Nephron progenitor cell (in vitro differentiated cells): ENCODE measurements at places on chromosomes 7 and 10.
A peak's percentile ranks its signal among the peaks of the same experiment; 100 is the strongest.

GRCh38 chr7:92808006-92808405, 28.4 kb downstream of the CDK6 start:
- no peak for DNase-seq

- DNase-seq = peak; percentile 77
Measured at GRCh38 chr7:101308245-101309085, 13.1 kb downstream of the IFT22 start.

DNA sequence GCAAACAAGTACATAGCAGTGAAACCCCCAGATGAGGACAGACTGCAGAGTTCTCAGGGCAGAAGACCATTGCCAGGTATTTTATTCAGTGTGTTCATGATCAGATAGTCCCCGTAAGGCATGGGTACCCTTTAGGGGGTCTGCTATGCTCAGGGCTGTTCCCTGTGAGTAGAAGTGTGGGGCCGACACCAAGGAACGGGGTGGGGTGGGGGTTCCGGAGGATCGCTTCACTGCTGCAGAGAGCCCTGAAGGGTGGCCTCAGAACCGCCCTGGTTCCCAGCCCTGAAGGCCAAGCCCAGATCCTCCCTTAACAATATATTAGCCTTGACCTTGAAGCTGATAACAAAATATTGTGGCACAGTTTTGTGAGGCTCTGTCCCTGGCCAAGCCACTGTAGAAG, 89.6 kb downstream of the ACTR3B start:
- DNase-seq = no peak

- no peak for DNase-seq
Measured at GRCh38 chr10:113425541-113425951, 127.3 kb upstream of the HABP2 start.

DNA sequence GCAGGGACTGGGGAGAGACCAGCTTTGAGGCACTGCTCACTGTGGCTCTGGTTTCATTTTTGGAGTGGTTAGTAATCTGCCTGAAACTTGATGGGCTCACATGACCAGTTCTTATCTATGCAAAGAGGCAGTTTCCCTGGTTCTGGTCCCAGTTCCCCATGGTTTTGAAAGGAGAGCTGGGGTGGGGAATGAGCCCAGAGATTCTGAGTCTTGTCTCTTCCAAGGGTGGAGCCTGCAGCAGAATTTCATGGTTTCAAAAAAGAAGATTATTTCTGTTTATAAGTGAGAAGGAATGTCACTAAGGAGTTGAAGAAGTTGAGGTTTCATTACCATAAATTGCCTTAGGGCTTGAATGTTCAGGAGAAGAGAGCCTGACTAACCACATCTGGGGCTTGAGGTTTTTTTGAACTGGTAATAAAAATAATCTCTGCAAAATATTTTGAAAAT, 190.2 kb upstream of the HABP2 start:
- no peak for DNase-seq

DNA sequence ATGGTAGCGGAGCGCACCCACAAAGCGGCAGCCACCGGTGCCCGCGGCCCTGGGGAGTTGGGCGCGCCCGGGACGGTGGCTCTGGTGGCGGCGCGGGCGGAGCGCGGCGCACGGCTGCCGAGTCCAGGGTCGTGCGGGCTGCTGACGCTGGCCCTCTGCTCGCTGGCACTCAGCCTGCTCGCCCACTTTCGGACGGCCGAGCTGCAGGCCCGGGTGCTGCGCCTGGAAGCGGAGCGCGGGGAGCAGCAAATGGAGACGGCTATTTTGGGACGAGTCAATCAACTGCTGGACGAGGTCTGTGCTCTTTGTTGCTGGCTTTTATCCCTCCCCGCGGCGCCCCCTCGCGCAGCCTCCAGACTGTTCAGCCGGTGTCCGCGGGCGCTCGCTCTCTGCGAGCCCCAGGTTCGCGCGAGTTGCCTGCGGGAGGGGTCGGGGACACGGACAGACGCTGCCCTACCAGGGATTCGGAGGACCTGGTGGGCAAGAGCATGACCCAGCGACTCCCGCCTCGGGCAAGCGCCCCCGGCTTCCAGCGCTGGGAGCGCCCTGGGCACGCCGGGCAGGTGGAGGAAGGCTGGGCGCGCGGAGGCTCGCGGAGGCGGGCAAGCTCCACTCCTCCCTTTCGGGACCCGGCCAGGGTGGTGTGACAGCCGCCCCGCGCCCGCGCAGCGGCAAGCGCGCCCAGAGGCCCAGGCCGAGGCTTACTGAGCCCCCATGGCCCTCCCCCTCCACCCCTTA, 887 bp downstream of the COL13A1 start:
- DNase-seq = peak; percentile 72

DNA sequence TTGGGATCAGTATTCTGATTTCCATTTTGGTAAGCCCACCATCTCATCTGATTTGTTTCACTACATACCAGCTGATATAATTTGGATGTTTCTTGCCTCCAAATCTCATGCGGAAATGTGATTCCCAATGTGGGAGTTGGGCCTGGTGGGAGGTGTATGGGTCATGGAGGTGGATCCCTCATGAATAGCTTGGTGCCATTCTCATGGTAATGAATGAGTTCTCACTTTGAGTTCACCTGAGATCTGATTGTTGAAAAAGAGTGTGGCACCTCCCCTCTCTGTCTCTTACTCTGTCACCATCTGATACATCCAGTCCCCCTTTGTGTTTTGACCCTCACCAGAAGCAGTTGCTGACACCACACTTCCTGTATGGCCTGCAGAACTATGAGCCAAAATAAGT, 347.3 kb downstream of the ARL4A start:
- DNase-seq = no peak

DNA sequence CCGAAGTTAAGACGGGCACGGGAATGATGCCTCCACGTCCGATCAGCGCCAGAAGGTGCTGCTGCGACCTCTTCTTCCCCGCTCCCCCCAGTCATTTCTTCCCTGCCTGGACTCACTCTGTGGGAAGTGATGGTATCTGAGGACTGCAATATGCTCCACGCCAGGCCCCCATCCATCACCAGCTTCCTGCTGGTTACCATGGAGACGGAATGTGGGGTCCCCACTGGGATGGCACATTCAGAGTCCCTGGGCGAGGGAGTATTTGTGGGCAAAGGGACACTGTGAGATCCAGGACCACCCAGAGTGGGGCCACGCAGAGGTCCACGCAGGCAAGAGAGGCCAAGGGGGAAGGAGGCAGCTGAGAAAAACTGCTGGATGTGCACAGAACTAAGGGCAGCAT, 39.7 kb downstream of the CARD11 start:
- no peak for DNase-seq

GRCh38 chr7:91266689-91267090, 2.5 kb downstream of the FZD1 start:
- DNase-seq = peak; percentile 19

- DNase-seq = no peak
Measured at GRCh38 chr10:45429790-45430189, 55.8 kb downstream of the ALOX5 start.

DNA sequence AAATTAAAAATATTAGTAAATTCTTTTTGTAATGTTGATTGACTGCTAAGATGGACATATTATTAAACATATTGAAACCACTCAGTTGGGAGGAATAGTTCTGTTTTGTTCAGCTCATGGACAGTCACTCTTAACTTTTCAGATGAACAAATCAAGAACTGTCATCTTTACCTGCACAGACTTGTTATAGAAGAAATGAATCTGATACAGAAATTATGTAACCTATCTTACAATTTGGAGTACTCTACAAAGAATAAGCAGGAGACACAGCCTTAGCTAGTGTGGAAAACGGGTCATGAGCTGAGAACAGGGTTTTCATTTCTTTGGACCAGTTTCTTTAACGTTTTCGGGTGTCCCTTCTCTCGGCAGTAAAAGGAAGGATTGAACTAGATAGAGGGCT, 1.2 kb upstream of the ANLN start:
- no peak for DNase-seq

DNA sequence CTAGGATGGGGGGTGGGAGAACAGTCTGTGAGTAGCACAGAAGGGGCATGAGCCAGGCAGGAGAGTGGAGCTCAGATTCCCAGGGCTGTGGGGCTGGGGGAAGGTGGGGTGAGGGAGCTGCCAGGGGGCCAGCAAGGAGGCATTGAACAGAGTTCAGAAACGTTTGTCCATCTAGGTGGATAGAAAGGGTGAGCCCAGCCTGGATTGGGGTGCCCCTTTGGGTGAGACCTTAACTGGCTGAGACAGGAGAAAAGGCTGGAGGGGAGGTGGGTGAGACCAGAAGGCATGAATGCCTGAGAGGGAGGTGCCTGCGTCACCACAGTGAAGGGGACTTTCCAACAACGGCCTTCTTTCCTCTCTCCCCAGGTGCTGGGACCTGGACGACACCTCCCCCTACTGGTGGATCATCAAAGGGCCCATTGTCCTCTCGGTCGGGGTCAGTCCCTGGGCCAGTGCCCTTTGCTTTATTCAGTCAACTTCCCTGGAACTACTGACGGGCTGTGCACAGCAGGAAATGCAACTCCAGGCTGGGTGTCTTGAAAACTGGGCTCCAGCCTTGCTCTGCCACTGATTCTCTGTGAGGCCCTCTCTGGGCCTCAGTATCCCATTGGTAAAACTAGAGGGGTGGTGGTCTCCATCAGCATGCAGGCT, 11.0 kb downstream of the GHRHR start:
- DNase-seq = peak; percentile 73

GRCh38 chr10:121442086-121442935, 155.9 kb downstream of the FGFR2 start:
- DNase-seq = no peak

DNA sequence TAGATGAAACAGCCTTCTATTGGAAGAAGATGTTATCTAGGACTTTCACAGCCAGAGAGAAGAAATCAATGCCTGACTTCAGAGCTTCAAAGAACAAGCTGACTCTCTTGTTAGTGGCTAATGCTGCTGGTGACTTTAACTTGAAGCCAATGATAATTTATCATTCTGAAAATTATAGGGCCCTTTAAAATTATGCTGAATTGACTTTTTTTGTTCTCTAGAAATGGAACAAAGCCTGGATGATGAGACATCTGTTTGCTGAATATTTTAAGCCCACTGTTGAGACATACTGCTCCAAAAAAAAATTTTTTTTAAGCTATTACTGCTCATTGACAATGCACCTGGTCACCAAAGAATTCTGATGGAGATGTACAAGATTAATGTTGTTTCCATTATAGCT, 189.2 kb downstream of the MBL2 start:
- no peak for DNase-seq

- DNase-seq = no peak
Measured at GRCh38 chr10:105195831-105196230, 554.7 kb downstream of the SORCS3 start.

DNA sequence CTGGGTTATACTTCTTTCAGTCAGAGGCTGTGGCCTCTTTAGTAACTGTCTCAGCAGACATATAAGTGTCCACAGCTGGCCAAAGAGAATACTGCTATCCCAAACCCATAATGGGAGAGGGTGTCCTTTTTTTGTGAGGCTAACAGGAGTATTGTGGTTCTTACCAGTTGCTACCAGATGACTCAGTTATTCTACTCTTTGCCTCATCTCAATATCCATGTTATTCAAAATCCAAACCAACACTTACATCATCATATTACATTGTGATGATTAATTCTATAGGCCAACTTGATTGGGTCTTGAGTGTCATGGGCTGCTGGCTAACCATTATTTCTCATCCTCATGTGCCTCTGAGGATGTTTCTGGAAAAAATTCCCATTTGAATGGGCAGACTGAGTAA, 120.9 kb downstream of the TMEM168 start:
- DNase-seq = no peak

DNA sequence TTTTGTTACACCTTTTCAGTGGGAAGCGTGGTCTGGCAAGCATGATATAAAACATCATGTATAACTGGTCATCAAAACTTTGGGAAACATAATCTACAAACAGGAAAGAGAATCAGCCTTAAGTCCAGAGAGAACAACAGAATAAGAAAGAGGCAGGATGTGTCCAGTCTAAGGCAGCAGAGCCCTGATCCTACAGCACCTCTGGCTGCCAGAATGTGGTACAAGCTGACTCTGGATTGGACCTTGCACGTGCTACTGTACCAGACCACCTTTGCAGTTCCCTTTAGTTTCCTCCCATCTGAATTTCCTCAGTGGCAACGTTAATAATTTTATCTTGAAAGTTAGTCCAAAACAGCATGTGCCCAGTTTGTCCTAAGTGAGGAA, 824.6 kb upstream of the IGFBP3 start:
- no peak for DNase-seq

DNA sequence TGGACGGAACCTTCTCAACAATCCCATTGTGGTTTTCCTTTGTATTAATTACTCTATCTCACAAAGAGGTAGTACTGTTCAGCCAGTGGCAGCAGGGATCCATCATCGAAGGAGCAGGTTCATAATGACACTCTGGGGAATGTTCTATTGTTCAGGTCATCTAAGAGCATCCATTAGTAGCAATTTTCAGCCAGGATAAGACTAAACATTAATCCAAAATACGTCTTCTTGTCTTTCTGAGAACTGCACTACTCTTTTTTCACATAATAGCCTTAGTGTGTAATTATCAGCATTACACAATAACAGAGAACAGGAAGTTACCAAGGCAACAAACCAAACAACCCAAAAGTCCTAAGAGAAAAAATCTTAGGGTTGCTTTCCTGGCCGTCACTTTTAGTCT, 259.5 kb upstream of the VWC2 start:
- DNase-seq = no peak

DNA sequence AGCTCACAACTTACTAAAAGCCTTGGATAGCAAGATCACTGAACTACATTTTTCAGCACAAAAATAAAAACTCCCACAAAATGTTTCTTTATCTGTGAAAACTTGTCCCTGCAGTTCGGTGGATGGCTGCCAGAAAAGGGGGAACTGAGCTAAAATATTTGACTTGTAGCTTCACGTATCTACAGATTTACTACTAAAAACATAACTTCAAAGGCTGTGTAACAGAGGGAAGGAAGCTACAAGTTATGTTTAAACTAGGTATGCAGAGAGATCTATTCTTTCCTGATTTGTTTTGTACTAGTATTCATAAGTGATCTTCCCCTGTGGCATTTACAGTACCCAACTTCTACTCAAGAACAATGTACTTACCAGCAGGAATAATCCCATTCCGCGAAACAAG, 25.1 kb downstream of the SGCE start:
- DNase-seq = no peak

- DNase-seq = no peak
Measured at GRCh38 chr7:43594020-43594419, 11.1 kb downstream of the STK17A start.

GRCh38 chr10:10542477-10542876, 475.2 kb upstream of the CELF2 start:
- no peak for DNase-seq

DNA sequence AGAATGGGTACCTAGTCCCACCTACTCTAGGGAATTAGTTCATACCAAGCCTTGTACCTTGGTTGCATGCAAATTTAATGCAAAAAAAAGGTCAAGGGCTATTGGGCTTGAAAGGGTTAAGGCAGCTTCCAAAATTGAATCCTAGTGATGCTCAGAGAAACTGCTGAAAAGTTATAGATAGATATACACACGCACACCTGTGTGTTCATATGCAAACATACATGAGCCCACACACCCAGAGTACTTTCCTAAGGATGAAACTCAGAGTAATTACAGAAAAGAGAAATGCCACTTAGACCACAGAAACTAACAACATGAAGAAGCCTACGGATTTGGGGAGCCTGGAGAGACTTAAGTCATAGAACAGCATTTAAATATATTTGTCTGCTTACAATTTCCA, 1.5 kb downstream of the SLC25A13 start:
- DNase-seq = no peak

- DNase-seq = no peak
Measured at GRCh38 chr10:7471720-7472367, 61.0 kb upstream of the SFMBT2 start.

- DNase-seq = no peak
Measured at GRCh38 chr7:69858471-69858870, 260.2 kb downstream of the AUTS2 start.

- DNase-seq = peak; percentile 10
Measured at GRCh38 chr10:100516847-100517246, 2.8 kb downstream of the SEC31B start.
